ENCODE measurements at places on chromosomes 13 and 19.

DNA sequence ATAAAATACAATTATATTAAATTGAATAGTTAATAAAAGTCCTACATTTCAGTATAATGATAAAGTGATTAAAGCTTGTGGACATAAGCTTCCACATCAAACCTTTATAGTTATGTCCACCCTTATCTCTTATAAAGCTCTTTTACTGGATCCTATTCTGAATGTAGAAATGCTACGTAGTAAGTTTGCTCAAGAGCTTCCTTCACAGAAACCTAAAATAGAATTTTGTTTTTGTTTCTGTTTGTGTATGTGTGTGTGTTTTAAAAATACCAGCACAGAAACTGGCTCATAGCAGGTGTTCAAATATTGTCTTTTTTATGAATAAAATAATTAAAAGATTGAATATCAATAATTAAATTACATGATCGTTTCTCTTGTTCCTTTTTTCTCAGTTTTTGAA, 21.0 kb upstream of the UFM1 start:
- DNase-seq: no peak

DNA sequence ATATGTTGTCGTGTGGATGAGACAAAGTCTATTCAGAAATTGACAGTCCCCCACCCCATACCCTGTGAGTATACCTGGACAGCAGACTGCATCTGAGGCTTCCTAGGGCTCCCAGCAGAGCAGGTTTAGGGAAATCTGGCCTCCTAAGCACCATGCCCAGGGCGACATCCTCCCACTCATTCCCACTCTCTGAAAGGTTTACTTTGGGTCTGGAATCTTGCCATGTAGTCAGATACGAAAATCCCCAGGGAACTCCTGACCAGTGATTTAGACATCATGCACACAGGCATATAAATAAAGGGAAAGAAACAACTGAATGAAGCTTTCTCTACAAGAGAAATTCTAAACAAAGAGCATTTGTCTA, 717 bp upstream of the NALCN start:
- no peak for DNase-seq

- DNase-seq: no peak
These were observed 271.9 kb upstream of the SPRY2 start for GRCh38 chr13:80612804-80613203.

- no peak for DNase-seq
These were observed 9.0 kb downstream of the ATP13A1 start for GRCh38 chr19:19654441-19654840.

GRCh38 chr13:44523146-44524015, 52.7 kb downstream of the TSC22D1 start:
- no peak for DNase-seq

DNA sequence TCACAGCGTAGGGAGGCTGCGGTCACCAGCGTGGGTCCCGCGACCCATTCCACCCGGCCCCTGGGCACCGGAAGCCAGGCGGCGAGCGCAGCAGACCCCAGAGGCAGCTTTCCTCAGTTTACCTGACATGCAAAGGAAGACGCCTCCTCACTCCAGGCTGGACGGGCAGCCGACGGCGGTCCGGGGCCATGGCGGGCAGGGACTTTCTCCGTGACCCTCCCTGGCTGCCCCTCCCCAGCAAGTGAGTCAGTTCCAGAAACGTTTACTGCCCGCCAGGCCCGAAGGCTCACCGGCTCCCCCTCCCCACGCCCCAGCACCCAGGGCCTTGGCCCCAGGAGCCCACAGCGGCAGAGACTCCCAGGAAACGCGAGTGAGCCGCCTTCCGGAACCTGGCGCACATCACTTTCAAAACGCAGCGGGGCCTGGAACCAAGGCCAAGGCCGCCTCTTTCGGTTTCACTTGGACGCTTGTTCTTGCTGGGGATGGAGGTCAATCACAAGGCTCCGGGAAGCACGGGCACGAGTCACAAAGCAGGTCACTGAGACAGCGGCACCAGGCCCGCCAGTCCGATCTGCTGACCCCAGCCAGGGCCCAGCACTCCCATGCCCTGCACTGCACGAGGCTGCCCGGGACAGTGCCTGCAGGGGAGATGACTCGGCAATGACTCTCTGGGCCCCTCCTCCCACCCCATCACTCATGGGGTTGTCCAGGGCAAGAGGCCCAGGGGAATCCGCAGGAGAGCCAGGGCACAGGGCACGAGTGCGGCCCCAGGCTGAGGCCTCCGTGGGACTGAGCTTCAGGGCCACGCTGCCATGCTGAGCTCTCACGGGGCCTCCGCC, 5.3 kb downstream of the SBNO2 start:
- no peak for DNase-seq

DNA sequence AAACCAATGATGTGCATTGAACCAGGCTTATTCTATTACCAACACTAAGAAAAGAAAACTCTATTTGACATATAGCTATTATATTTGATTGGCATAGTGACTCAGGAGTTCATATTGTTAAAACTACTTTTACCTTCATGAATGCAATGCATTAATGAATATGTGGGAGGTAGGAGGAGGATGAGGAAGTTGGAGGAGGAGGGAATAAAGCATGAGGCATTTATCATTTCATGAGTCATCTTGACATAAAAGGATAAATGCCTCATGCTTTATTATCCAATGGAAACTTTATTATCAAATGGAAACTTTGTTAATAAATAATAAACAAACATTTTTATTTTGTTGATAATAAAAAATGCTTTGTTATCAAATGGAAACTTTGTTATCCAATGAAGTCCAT, 116.5 kb downstream of the SPRY2 start:
- DNase-seq: no peak

DNA sequence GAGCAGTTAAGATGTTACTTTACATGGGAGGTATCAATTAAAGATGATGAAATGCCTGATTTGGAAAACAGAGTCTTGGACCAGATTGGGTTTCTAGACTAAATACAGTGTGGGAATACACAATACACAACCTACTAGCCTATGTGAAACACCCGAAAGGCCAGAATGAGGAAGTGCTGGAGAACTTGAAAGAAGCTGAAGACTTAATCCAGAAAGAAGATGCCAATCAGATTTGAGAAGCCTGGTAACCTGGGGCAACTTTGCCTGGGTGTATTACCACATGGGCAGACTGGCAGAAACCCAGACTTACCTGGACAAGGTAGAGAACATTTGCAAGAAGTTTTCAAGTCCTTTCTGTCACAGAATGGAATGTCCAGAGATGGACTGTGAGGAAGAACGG, 43.2 kb downstream of the N4BP2L1 start:
- DNase-seq: no peak

- no peak for DNase-seq
These were observed 48.7 kb downstream of the TINCR start for GRCh38 chr19:5519076-5519475.

DNA sequence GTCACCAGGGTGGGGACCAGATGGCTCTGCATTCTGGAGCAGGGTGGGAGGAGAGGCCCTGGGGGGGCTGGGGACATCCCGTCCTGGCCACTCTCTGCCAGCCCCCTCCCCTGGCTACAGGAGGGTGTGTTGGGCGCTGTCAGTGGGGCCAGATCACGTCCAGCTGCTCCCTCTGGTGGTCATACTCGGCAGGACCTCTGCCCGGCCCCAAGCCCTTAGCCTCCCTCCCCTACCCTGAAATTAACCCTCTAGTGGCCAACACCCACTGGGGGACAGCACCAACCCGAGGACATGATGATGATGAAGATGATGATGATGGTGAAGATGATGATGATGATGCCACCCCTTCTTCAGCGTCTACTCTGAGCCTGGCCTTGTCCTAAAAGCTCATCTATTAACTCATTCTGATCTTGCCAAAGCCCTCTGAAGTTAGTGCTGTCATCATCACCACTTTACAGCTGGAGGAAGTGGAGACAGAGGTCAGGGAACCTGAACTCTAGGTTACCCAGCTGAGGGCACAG, 590 bp upstream of the LGI4 start:
- no peak for DNase-seq

- DNase-seq: no peak
These were observed 1533.0 kb downstream of the UQCRFS1 start for GRCh38 chr19:27679905-27680304.

- DNase-seq: no peak
These were observed 78.3 kb downstream of the FOXO1 start for GRCh38 chr13:40588101-40588500.

DNA sequence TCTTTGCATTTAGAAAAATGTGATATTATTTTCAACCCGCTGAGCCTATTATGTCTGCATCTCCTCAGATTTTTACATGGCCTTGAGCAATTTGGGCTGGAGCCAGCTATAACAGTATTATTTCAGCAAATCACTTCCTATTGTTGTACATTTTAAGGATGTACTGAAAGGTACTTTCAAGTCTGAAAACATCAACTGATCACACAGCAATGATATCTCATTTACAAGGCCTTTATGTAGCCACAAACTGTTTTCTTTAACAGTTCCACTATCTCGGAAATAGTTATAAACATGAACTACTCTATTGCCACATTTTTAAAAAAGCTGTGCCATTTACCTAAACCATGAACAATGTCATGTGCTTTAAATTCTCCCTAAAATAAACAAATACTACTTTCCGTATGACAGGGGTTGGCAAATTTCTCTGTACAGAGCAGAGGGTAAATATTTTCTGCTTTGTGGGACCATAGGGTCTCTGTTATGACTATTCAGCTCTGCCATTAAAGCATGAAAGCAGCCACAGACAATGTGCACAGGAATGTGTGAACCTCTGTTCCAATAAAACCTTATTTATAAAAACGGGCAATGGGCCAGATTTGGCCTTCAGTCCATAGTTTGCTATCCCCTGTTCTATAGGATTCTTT, 560.4 kb downstream of the GPC6 start:
- no peak for DNase-seq

- DNase-seq: no peak
These were observed 22.8 kb downstream of the ERICH6B start for GRCh38 chr13:45592758-45593157.

GRCh38 chr13:40637643-40638042, 28.8 kb downstream of the FOXO1 start:
- DNase-seq: no peak

GRCh38 chr13:70668983-70669382, 560.7 kb upstream of the KLHL1 start:
- DNase-seq: no peak

GRCh38 chr13:111275382-111275781, 45.1 kb upstream of the TEX29 start:
- DNase-seq: no peak

- DNase-seq: no peak
These were observed 9.6 kb downstream of the RAB11B start for GRCh38 chr19:8399681-8400188.

DNA sequence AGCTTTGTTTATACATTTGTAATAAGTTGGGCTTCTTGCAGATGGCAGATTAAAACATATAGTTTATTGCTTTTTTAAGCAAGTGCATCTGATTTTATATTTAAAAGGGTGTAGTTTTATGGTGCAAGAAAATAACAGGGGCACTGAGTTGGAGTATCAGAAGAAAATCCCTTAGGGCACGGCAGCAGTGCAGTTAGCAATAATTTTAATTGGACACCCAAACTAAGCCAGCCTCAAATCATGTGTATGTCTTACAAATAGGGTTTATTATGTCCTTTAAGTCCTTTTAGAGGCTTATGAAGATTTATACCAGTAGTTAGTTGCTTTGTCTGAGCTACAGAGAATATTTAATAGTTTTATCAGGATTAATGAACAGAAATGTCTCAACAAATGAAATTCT, 57.5 kb downstream of the GPC6 start:
- no peak for DNase-seq

- DNase-seq: peak; percentile 37
These were observed 1092.3 kb downstream of the EFNB2 start for GRCh38 chr13:105442949-105443699.

- DNase-seq: no peak
These were observed 72.3 kb downstream of the KCTD12 start for GRCh38 chr13:76813891-76814290.

GRCh38 chr19:13989487-13989886, 16.6 kb downstream of the RFX1 start:
- no peak for DNase-seq

GRCh38 chr19:51296336-51297093, 14.9 kb upstream of the IGLON5 start:
- DNase-seq: no peak

DNA sequence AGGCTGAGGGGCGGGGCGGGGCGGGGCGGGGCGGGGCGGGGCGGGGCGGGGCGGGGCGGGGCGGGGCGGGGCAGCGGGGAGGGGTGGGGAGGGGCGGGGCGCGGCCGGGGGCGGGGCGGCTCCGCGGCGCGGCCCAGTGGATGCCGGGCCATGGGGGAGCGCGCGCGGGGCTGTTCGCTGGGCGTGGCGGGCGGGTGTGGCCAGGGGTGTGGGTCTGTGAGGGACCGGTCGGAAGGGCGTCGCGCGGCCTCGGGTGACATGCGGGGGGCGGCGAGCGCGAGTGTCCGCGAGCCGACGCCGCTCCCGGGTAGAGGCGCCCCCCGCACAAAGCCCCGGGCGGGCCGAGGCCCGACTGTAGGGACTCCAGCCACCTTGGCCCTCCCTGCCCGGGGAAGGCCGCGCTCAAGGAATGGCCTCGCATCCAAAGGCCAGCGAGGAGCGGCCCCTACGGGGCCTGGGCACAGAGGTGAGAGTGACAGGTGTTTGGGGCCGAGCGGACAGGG, at the start of gene ZFP28:
Gene ZFP28 (plus strand): TSS at position 188 of the 503 bp plus-strand sequence. CDS start 71 bp downstream, at position 259.
- DNase-seq: no peak

- no peak for DNase-seq
These were observed at the start of gene SIGLEC10 for GRCh38 chr19:51417107-51417809. TSS of gene SIGLEC10 (minus strand) at chr19:51417642. CDS start at chr19:51417581, 61 bp downstream.

- DNase-seq: no peak
These were observed 62.7 kb upstream of the TDRD3 start for GRCh38 chr13:60334310-60334709.

DNA sequence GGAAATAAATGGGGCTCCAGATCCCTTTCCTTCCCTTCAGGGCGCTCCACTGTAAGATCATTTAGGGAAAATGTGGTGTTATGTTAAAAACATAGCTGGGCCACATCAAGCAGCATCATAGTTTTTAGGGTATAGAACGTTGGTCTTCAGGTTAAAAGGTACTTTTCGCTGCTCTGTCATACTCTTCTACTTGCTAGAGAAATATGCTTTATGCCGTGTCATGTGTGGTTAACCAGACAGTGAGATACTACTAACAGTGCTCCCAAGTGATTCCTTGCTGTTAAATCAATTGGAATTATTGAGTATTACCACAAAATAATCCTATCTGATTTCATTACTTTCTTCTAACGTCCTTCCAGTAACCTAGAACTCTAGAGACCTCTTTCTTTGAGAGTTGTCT, 1.1 kb upstream of the NDFIP2 start:
- no peak for DNase-seq

- DNase-seq: no peak
These were observed 991.7 kb downstream of the EFNB2 start for GRCh38 chr13:105543742-105544141.

GRCh38 chr13:50599046-50599445, 244.4 kb downstream of the DLEU7 start:
- DNase-seq: no peak

DNA sequence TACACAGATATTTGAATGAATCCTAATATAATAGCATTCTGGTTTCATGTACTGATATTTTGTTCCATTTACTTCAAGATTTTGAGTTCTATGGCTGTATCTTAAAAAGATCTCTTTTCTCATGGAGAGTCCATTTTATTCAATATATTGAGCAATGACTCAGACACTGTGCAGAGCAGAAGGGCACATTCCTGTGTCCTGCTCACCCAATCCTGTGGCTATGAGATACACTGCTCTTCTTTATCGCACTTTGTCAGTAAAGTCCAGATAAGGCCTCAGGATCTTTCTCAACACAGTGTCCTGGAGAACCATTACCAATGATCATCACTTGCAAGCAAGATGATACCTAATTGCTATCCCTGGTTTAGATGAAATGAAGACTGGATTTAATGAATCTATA, 155.0 kb downstream of the CYSLTR2 start:
- DNase-seq: no peak

GRCh38 chr13:85223883-85224656, 575.1 kb downstream of the SLITRK6 start:
- DNase-seq: peak; percentile 21

Measured in urinary bladder (tissue), 4 donors.